Cardiac muscle cell (in vitro differentiated cells and primary cell): ENCODE measurements at places on chromosomes 12 and 14.
A peak's percentile ranks its signal among the peaks of the same experiment; 100 is the strongest.

DNA sequence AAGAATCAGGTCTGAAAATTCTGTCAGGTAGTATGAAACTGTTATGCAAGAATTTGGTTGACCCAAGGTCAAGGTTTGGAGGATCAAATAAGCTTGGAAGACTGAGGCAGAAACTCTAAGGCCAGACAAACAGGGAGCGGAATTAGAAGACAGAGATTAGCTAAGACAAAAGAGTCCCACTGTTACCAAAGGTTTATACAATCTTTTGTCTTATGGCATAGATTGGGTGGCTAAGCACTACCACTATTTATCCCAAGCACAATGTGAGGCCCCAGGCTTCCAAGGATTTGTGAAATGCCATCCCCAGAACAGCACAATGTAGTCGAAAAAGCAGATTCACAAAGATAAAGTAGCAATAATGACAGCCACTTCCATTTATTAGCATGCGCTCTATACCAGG is 311.2 kb downstream of the SEC23A start:
- no peak for DNase-seq

- no peak for DNase-seq
These were observed 163.0 kb upstream of the FRMD6 start for GRCh38 chr14:51488569-51489220.

GRCh38 chr12:12819752-12820311 is 6.7 kb downstream of the DDX47 start:
- no peak for DNase-seq

DNA sequence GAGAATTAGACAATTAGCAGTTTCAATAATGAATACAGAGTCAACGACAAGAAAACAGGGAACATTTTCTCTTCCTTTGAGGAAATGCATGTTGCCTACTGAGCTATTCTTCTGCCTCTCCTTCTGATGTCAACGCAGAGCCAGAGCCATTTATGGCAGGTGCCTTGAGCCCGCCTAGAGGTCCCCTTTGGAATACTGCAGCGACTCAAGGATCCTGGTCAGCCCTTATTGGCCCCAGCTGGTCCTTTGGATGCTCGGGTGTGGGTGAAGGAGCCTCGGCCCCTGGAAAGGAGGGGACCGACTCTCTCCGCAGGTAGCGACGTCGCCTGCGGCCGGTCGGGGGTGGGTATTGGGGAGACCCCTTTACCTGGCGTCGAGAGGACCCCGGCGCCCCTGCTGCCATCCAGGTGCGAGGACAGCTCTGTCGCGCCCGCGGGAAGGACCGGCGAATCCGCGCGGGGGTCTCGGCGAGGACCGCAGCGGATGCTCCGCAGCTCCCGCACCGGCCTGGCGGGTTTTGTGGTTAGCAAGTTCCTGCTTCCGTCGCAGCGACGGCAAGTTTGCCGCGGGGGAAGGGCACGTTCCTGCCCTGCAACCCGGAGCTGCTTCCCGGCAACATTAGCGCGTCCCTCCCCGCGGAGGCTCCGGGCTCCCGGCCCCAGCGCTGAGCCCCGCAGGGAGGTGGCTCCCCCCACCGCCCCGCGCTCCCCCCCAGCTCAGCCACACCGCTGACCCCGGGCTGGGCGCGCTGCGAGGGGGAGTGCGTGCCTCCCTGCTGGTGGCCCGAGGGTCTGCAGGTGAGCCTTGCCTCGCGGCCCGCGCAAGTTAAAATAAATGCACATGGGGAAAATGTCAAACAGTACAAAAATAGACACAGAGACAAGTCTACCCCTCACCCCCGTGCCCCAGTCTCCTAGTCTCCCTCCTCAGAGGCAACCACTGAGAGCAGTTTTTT is at the start of gene MANSC1:
Gene MANSC1 (minus strand): TSS at position 532 of the 955 bp plus-strand sequence. CDS start 6,928 bp downstream, outside the sequence.
- peak; percentile 66 for DNase-seq
